ENCODE measurements at places on chromosomes 5 and 9. TPM values are rescaled to one million over a fixed set of nuclear protein-coding genes. Genes with fewer than 3 reads are reported as not detected.

DNA sequence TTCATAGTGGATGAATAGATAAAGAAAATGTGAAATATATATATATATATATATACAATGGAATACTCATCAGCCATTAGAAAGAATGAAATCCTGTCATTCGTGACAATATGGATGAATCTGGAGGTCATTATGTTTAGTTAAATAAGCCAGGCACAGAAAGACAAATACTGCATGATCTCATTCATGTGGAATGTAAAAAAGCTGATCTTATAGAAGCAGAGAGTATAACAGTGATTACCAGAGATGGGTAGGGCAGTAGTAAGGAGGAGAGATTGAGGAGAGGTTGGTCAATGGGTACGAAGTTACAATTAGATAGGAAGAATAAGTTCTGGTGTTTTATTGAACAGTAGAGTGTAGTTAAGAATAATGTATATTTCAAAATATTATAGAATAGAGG, 19.7 kb upstream of the PCDHAC2 start:
- no peak for DNase-seq

- no peak for DNase-seq
Measured at GRCh38 chr5:170466553-170466952, 37.3 kb upstream of the KCNIP1 start.

The PPP3R2 gene
- total RNA-seq = not detected

The C9orf153 gene
- not detected for total RNA-seq

GRCh38 chr9:107734256-107735013, 244.9 kb upstream of the KLF4 start:
- peak; percentile 89 for DNase-seq

- DNase-seq = no peak
Measured at GRCh38 chr5:24272741-24273140, 372.0 kb downstream of the CDH10 start.
